CD4-positive, alpha-beta memory T cell (primary cell): ENCODE measurements at places on chromosomes 1 and 21.
A peak's percentile ranks its signal among the peaks of the same experiment; 100 is the strongest.

DNA sequence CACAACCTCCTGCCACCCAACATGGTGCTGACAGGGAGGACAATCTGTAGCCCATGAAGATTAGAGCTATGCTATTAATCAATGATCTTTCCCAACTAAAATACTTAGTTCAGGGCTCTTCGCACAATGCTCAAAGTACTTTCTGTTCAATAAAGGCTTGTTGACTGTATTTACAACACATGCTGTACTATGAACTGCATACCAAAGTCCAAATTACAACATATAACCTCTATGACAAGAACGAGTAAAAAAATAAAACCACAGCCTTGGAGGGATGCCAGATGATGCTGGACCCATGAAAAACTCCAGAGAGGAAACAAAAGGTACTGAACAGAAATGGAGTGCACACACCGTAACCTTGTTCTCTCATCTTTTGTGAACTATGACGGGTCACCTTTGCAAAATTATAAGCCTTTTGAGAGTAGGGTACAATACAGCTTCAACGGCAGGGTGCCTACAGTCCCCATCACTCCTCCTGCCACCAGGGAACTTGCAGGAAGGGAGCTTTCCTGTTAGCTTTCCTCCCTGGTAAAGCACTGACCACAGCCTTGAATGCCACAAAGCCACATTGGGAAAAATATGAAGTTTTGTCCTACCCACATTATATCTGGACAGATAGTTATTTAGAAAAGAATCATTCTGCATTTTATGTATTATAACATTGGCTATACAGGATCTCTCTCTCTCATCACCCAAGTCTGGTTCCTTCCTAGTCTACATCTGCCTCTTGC is 175.6 kb downstream of the NRIP1 start:
- no peak for DNase-seq

GRCh38 chr1:40064797-40065499 is 24.4 kb downstream of the CAP1 start:
- DNase-seq, result no peak

- DNase-seq, result no peak
These were observed 5.8 kb upstream of the WNT3A start for GRCh38 chr1:228000836-228001563.

- DNase-seq, result no peak
These were observed 108.9 kb upstream of the GJB5 start for GRCh38 chr1:34645919-34646318.

DNA sequence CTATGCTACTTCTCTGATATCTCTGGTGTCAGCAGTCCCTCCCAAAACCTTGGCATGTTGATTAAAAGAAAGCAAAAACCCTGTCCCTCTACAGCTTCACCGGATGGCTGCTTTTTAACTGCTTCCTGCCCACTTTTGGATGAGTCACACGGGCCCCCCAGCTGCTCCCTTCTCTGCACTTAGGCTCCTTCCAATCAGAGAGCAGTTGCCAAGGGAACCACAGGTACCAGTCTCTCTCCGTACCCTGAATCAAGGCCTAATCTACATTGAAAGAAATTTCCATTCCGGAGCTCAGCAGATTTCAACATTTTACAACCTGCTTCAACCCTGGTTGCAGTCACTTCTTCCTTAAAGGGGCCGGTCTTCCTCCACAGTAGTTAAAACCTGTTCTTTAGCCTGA is 70.6 kb upstream of the GJB5 start:
- no peak for DNase-seq

GRCh38 chr1:183353597-183353996 is 64.6 kb downstream of the NMNAT2 start:
- no peak for DNase-seq

DNA sequence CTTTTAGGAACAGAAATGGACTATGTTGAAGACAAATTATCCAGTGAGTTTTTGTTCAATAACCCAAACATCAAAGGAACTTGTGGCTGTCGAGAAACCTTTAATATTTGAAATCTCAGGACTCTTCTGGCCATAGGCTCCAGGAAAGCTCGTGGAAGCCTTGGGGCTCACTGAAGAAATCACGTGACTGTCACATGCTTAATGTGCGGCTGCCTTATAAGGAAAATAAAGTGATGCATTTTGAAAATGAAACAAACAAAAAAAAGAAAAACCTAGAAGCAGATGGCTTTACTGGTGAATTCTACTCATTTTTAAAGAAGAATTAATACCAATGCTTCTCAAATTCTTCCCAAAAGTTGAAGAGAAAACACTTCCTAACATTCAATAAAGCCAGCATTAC is 228.4 kb upstream of the RAB4A start:
- DNase-seq, result no peak

DNA sequence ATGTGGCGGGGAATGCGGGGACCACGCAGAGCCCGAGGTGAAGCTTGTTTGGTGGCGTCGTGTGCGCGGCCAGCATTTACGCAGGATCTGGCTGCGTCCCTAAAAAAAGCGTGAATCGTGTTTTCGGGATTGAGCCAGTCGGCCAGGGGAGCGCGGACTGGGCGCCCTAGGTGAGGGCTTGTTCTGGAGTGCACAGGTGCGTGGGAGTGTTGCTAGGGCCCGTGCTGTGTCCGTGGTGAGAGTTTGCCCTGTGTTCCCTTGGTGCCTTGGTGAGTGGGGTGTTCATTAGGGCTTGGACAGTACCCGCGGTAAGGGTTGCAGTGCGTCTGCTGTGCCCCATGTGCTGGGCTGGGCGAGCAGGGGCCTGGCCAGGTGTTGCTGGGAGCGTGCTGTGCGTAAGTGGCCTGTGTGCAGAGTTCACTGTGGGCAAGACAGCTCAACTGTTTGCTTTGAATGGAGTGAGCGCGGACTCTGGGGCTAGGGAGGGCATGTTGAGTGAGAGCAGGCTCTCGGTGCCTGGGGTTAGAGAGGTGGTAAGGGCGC is 673 bp downstream of the CD46 start:
- peak; percentile 14 for DNase-seq

GRCh38 chr1:94160811-94161210 is 39.9 kb upstream of the ABCA4 start:
- no peak for DNase-seq

DNA sequence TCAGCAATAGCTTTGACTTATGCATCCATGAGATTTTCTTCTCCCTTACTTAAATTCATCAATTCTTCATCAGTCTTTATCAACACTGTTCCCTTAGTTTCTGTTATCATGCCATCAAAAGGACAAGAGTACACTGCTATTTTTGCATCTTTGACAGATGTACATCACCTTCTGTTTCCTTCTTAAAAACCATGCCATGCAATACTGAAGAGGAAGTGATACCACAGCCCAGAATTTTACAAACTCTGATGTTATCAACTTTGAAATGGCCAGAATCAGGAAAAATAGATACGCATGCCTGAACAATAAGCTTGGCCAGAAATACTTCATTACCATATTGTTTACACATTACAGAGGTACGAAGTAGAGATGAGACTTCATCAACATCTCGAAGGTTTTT is 21.1 kb downstream of the FMO5 start:
- DNase-seq, result no peak

DNA sequence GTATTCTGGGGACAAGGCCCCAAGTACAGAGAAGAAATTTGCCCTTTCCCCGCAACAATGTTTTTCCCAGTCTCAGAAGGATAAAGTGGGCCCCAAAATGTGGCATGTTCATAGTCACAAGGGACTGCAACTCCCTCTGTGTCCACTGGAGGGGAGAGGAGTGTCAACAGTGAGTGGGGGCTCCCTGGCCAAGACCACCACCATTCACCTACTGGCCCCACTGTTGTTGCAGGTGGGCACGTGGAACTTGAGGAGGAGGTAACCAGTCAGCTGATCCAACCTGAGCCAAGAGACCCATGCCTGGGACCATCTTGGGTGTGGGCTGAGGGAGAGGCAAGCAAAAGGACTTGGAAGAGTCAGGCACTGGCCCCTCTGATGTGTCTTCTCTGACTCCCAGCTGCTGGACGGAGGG is 777 bp downstream of the NUDT17 start:
- peak; percentile 37 for DNase-seq

DNA sequence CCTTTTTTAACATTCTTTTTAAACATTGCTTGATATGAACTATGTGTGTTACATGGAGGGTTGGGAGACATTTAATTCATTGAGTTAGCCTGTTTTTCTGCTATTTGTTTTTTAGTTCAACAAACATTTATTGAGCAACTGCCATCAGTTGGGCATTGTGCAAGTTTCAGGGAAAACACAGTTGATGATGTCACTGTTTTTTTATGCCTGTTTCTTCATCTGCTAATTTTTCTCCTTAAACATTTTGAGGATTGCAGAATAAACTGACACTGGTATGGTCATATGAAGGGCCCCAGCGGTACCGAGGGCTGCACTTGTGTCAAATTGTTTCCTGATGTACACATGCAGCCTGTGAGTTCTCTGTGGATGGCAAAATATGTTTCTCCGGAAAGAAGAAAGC is 253.0 kb downstream of the FGGY start:
- no peak for DNase-seq

DNA sequence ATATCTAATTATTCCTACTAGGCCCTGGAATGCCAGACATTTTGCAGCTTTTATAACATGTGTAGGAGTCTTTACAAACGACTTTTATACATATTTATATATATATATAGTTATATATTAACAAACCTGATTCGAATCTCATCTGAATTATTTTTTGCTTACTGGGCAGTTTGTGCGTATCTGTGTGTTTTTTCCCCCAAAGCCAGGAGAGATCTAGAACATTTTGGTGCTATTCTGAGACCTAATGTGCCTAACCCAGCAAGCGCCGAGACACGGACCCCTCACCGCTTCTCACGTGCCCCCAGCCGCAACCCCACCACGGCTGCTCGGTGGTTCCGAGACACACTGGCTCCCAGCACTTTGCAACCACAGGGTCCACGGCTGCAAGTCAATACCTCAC is 54.8 kb downstream of the CASZ1 start:
- DNase-seq, result no peak

DNA sequence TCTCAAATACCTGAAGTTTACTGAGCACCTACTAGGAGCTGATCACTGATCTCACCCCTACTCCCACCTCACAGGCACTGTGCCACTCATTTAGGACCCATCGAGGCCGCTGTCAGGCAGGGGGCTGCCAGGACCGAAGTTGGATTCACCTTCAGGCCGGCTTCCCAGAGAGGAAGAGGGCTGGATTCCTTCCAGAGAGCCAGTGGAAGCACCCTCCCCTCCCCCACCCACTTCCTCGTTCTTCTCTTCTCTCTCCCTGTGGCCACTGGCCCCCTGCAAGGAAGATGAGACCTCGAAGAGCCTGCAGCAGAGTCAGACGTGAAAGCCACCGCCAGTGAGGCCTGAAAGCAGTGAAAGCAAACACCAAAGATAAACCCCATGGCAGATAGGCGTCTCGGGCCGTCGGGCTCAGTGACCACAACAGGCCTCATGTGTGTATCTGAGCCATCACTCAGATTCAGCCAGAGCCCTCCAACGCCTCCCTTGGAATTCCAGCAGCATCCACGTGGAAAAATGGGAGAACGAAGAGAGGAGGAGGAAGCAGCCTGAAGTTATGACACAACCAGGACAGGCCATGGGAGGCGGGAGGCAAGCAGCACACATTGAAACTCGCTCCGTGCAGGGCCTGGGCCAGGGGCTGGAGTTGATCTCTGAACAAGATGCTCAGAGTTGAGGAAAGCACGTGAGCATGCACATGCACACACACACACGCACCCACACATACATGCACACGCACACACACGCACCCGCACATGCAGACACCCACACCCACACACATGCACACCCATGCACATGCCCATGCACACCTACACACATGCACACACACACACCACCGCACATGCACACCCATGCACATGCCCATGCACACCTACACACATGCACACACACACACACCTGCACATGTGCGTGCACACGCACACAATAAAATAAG is 6.2 kb upstream of the AGTRAP start:
- no peak for DNase-seq

- DNase-seq, result no peak
These were observed 97.6 kb upstream of the DYNLT5 start for GRCh38 chr1:66654643-66655042.

DNA sequence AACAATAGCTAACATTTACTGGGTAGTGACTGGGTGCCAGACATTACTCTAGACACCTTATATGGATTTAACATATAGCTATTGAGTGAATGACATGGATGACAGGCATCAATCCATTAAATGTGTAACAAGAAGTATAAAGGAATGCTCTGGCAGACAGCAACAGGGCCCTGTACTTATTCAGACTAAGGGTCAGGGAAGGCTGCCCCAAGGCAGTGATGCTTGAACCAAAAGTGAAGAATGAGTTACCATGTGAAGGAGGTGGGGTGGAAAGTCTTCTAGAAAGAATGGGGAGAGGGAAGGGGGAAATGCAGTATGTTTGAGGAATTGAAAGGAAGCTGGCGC is 8.3 kb upstream of the PTPRF start:
- DNase-seq, result no peak

DNA sequence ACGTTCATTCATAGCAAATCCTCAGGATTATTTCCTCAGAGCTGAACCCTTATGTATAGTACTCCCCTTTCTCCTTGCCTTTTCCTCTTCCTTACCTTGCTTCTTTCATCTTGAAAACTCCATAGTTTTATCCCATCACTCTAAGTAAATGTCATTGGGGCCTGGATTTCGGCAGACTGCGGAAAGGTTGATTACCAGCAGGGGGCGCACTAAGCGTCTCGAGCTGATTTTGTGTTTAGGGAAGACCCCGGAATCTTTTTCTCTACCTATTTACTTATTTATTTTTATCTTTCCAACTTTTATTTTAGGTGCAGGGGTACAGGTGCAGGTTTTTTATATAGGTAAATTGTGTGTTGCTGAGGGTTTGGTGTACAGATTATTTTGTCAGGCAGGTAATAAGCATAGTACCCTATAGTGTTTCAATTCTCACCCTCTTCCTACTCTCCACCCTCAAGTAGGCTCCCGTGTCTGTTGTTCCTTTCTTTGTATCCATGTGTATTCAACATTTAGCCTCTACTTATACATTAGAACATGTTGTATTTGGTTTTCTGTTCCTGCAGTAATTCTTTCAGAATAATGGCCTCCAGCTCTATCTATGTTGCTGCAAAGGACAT is 11.4 kb upstream of the MTARC1 start:
- peak; percentile 11 for DNase-seq

DNA sequence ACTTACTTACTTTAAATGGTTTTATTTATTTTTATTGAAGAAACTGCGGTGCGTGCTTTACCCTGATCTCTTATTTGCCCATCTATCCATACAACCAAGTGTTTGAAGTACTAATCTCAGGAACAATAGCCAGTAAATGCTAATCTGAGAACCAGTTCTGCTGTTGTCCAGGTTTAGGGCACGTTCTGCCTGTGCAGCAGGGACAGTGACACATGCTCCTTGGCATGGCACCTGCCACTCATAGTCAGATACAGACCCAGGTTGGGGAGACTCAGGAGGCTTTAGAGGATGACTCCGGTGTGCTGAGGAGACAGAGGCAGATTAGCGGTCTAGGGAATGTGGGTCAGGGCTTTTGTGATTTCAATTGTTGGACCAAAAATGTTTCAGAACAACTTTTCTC is 83.6 kb downstream of the NRIP1 start:
- DNase-seq, result no peak
